ENCODE measurements at places on chromosomes 2 and 18.

GRCh38 chr18:3411854-3412268 lies 38.1 kb upstream of the TGIF1 start:
- DNase-seq: no peak

DNA sequence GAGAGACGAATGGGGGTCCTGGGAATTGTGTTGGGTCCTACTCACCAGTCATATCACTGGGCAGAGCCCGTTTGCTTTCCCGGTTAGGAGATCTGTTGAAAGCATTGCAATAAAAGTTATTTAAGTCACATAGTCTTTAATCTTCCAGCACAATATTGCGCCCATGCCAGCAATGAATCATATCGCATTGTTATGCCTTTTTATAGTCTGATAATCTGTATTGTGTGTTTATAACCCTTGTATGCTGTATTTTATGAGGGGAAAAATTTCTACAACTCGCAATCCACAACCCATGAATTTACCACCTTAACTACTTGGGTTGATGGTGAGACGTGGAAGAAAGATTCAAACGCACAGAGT lies 211.9 kb upstream of the SMIM21 start:
- DNase-seq: no peak

GRCh38 chr2:239826786-239827522 lies 198.2 kb downstream of the NDUFA10 start:
- no peak for DNase-seq

GRCh38 chr2:46871976-46872381 lies 43.6 kb downstream of the MCFD2 start:
- DNase-seq: no peak

DNA sequence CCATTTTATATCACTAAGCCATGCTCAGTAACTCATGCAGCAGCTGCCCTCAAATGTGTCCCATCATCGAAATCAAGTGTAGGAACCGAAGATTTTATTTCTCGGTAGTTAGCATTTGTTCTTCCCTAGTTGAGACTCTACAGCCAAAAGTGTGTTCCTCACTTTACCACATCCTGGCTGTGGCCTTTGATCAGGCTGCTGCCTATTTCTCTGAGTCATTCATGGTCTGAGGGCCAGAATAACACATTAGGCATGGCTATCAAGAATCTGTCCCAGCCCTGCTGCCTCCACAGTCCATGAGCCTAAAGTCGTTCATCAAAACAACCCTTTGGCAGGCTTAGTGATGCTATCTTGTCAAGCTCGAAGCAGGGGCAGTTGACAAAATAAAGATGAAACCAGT lies 300.1 kb downstream of the TDRD15 start:
- DNase-seq: no peak

GRCh38 chr18:8368512-8369217 lies 240.6 kb upstream of the RAB12 start:
- no peak for DNase-seq

DNA sequence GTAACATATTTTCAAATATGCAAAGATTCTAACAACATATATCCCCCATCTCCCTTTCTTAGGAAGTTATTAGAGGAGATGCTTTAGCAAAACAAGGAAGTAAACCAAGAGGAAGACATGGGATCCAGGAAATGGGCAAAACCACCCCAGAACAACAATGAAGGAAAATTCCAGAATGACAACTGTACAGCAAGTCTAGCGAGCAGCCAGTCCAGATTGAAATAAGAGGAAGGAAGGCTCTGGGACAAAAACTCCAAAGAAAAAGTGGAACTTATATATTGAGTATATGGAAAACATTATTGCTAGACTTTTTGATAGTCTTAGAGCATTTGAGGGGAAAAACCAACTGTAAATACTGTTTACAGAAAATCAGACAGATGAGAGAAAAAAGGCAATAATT lies 2.9 kb upstream of the ARPC2 start:
- no peak for DNase-seq

- DNase-seq: no peak
These were observed 16.8 kb downstream of the CXCR1 start for GRCh38 chr2:218149848-218150440.

DNA sequence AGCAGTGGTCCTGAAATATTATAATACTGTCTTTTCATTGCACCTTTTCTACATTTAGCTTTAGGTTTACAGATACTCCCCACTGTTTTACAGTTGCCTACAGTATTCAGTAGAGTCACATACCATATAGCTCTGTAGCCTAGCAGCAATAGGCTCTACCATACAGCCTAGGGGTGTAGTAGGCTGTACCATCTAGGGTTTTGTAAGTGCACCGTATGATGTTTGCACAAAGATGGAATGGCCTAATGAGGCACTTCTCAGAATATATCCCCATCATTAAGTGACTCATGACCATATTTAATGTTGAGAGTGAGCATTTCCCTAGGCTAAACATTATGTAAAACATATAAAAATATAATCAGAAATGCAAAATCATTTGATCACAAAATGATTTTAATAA lies 511.3 kb upstream of the RAB12 start:
- DNase-seq: no peak
